ENCODE measurements at places on chromosomes 6 and 20.

- DNase-seq = no peak
These were observed 38.6 kb downstream of the SLC9A8 start for GRCh38 chr20:49851231-49851705.

DNA sequence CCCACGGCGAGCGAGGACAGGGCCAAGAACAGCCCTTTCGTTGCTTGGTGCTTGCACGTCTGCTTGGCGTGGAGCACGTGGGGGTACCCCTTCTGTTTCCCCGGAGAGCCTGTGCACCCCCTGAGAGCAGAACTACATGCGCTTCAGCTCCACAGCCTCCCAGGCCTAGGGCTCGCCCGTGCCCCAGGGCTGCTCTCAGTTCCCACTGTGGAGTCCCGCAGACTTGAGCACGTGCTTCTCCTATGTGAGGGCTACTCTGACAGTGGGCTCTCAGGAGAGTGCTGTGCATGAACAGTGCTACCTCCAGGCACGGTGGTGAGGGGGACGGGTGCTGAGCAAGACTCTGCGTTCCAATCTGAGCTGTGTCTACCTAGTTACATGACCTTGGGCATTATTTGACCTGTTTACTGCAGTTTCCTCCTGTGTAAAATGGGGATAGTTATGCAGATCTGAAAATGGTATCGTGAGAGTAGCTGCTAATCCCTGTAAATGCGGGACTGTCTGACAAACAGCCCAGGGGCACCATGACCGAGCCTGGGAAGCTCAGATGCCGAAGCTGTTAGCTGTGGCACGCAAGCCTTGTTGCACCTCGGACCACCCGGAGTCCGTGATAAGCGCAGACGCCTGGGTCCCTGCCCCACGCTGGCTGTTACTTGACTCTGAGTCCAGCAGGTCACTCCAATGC lies 82.4 kb downstream of the IRF4 start:
- no peak for DNase-seq

DNA sequence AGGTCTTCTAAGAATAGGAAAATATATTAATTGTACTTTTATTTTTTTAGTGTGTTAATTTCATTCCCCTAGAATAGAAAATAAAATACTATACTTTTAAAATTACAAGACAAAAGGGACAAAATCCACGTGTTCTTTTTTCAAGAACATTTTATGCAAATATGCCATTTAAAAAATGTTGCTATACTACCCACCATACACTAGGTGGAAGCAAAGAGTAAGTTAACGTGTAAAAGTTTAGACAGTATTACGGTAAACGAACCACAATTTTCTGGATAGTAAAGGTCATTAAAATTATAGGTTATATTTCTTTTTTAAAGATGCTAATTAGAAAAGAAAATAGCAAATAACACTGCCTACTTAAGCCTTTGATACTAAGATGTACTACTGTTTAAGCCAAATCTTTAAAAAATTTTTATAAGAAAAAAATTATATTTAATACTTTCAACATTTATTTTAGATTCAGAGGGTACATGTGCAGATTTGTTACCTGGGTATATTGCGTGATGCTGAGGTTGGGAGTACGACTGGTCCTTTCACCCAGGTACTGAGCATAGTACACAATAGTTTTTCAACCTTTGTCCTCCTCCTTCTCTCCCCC lies 287.6 kb downstream of the PHF3 start:
- DNase-seq = peak; percentile 56

GRCh38 chr6:16921399-16922110 lies 160.3 kb upstream of the ATXN1 start:
- DNase-seq = no peak

DNA sequence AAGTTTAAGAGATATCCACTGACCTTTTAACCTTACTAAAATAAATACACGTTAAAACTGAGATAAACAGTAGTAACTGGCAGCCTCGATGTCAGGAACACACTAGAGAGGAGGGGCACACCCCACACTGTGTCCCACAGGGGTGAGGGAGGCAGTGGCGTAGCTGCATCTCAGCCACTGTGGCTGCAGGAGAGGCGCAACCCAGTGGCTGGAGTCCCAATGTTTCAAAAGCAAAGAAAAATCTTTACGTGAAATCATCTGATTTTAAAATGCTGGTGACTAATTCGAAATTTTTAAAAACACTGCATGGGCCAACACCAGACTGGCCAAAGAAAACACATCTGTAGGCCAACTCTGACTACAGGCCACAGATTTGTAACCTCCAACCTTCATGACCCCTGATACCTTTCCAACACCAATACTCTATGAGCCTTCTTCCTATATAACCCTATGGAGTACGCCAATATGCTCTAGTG lies 54.7 kb downstream of the TRAM2 start:
- DNase-seq = no peak

DNA sequence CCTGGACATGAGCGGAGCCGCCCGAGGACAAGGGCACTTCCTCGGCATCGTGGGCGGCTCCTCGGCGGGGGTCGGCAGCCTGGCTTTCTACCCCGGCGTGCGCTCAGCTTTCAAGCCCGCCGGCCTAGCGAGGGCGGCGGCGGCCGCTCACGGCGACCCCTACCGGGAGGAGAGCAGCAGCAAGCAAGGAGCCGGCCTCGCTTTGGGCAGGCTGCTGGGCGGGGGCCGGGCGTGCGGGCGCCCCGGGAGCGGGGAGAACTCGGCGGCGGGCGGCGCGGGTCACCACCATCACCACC lies 6.7 kb downstream of the PRDM13 start:
- DNase-seq = no peak

GRCh38 chr20:33465481-33466302 lies 22.1 kb upstream of the SNTA1 start:
- DNase-seq = no peak

GRCh38 chr6:122753000-122753687 lies 26.4 kb upstream of the FABP7 start:
- no peak for DNase-seq

DNA sequence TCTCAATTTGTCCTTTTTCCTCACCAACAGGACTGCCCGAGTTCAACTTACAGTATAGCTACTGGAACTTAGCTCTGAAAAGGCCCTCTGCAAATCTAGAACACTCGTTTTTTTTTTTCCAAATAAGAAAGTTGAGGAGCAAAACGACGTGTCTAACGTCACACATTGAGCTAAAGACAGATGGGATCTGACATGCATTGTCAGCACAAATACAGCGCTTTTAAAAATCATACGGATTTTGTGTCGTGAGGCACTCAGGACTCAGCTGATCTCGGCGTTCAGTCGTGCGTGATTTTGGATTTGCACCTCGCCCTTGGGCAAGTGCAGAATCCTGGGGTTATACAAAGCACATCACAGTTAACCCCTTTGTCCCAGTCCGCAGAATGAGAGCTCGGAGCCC lies 94.7 kb upstream of the ZNF322 start:
- DNase-seq = no peak

DNA sequence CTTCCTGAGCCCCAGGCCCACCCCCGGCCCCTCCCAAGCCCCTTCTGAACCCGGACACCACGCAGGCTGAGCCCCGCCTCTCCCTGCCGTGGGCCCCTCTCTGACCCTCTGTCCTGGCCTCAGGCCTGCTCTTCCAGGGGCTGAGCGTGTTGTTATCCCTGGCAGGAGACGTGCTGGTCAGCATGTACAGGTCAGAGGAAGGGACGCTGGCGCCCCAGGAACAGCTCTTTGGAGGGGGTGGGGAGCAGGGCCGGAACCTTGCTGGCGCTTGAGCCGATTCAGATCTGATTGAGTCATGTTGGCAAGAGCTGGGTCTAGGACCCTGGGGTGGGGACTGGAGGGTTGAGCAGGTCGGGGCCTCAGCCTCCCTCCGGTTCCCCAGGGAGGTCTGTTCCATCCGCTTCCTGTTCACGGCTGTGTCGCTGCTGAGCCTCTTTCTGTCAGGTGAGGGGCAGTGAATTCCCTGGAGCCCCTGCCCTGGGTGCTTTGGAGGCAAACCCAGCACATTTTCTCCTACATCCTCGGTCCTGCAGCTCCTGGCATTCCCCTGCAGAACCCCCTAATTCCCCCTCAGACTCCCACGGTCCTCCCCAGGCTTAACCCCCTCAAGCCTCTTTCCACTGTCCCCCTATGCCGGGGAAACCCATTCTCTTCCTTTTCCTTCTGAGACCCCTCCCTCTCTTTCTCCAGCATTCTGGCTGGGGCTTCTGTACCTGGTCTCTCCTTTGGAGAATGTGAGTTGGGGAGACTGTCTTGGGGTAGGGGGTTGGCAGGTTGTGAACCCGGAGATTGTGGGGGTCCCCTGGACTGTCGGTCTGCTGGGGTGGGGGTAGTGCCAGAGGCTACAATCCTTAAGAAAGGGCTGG lies 2.0 kb downstream of the SPAG4 start:
- peak; percentile 86 for DNase-seq

- no peak for DNase-seq
These were observed 978.5 kb downstream of the TBC1D32 start for GRCh38 chr6:120355822-120356221.

- DNase-seq = peak; percentile 40
These were observed 48.9 kb downstream of the PRDM1 start for GRCh38 chr6:106134906-106135634.

GRCh38 chr6:135465903-135466302 lies 31.6 kb downstream of the AHI1 start:
- DNase-seq = no peak

DNA sequence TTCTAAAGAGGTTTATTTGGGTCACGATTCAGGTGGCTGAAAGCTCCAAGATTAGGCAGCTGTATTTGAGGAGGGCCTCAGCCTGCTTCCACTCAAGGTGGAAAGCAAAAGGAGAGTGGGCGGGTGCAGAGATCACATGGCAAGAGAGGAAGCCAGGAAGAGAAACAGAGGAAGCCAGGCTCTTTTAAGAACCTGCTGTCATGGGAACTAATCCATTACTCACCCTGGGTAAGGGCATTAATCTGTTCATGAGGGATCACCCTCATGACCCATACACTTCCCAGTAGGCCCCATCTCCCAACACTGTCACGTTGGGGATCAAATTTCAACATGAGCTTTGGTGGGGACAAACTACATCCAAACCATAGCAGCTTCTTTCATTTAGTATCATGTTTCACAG lies 53.9 kb downstream of the DHX35 start:
- no peak for DNase-seq

- no peak for DNase-seq
These were observed 221.0 kb upstream of the SULF2 start for GRCh38 chr20:48006036-48006833.

DNA sequence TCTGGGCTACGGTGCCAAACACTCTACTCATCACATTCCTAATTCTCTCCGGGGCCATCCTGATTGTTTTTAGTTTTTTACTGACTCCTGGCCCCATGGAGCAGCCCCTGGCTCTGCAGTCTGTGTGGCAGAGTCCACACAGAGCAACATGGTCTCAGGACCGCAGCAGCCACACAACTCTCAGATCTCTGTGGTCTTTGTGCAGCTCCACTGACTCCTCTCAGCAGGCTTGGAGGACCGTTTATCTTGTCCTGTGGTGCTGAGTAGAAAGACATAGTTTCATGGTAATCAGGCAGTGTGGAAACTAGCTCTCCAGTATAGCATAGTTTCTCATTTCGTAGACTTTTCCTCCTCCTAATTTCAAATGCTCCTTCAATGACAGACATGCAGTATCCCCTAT lies 168.4 kb downstream of the EDN1 start:
- DNase-seq = no peak

GRCh38 chr6:42239333-42239732 lies 21.7 kb upstream of the MRPS10 start:
- DNase-seq = no peak

DNA sequence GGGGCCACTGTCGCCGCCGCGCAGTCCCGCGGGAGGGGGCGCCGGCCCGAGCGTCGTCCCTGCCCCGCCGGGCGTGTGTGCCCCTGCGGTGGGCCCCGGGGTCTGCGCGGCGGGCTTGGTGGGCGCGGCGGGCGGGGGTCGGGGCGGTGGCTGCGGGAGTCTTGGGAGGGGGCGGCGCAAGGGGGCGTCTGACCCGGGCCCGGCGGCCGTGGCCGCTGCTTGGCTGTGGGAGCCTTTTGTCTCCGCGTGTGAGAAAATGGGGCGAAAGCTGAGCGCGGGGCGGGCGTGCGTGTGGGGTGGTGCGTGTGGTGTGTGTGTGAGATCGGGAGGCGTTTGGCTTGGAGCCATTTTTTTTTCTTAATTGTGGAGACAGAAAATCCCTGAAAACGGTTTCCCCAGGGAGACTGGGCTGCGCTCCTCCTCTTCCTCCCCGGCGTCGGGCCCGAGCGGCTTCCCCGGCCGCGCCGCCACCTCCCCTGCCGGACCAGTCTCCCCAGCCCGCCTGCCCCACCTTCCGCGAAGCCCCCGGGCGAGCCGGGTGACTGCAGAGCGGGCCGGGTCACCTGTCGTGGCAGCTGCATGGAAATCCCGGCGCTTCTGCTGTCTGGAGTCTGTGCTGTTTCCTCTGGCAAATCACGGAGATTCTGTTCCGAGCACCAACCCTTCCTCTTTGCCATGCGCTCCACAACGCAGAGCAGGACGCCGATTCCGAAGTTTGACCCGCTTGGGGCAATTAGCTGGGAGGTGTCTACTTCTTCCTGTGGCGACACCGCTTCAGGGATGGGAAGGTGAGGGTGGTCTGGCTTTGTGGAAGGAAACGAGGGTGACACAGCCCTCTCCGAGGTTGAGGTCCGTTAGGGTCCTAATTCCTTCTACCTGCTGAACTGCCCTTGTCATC lies 64.4 kb downstream of the GTF2H5 start:
- peak; percentile 57 for DNase-seq

GRCh38 chr6:157017861-157018260 lies 240.7 kb downstream of the ARID1B start:
- DNase-seq = no peak

- no peak for DNase-seq
These were observed 141.3 kb upstream of the MYLIP start for GRCh38 chr6:15987569-15987968.

- no peak for DNase-seq
These were observed 14.7 kb downstream of the TRPC4AP start for GRCh38 chr20:35077872-35078271.

DNA sequence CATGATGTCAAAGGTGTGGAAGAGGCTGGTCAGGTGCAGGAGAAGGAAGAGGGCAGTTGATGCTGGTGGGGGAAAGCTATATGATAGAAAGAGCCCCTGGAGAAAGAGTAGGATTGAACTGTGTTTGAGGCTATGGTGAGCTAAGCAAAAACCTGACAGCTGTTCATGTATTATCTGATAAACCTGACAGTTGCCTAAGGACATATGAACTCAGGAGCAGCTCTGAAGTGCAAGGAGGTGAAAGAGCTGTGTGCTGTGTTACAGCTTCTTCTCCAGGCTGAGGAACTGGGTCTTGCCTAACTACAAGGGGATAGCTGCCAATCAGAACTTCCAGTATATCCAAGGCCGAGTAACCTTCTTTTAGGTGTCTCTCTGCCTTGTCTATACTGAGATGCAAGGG lies 81.8 kb downstream of the LCA5 start:
- no peak for DNase-seq

DNA sequence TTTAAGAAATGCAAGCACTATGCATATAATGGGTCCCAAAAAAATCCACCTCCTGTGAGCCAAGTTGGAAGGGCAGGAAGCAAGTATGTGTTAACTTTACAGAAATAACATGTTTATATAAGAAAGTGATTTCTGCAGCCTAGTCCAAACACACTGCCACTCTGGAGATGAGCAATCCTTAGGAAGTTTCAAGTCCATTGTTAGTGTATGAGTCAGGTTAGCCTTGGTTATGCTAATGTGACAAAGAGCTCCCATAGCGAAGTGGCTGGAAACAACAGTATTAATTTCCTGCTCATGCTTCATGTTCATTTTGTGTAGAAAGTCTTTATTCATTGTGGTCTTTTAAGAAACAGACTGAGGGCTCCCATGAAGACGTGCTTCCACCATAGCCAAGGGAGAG lies 121.4 kb downstream of the TBXT start:
- peak; percentile 89 for DNase-seq

GRCh38 chr6:110013386-110013785 lies 35.3 kb downstream of the GPR6 start:
- no peak for DNase-seq

- DNase-seq = no peak
These were observed 112.8 kb upstream of the FLRT3 start for GRCh38 chr20:14450256-14450655.
